Pulmonary artery endothelial cell (primary cell): ENCODE measurements at places on chromosomes 2 and 18. TPM values are rescaled to one million over a fixed set of nuclear protein-coding genes. Genes with fewer than 3 reads are reported as not detected.

CWC22 gene
- total RNA-seq = 16.3 and 21.3 TPM in 2 replicates

ABCG8 gene
- total RNA-seq = not detected in 2 replicates

PTPN2 gene
- total RNA-seq = 17.5 and 20.3 TPM in 2 replicates

PARD3B gene
- total RNA-seq = 8.4 and 13.5 TPM in 2 replicates

SERPINB3 gene
- not detected in 2 replicates for total RNA-seq

SGPP2 gene
- total RNA-seq = not detected in 2 replicates

LPIN2 gene
- total RNA-seq = 19.0 and 27.5 TPM in 2 replicates

E2F6 gene
- 12.0 and 12.4 TPM in 2 replicates for total RNA-seq

POMC gene
- 0.13 and 0.28 TPM in 2 replicates for total RNA-seq
